ENCODE measurements at places on chromosomes 1 and 21. TPM values are rescaled to one million over a fixed set of nuclear protein-coding genes. Genes with fewer than 3 reads are reported as not detected.

- H3K4me3 ChIP-seq, result no peak overlapping the region
- H3K4me1 ChIP-seq, result peaks cover 26% of the 10 kb centered on the region
- DNase-seq, result peak; percentile 67
- no peaks in the 10 kb centered on the region for H3K36me3 ChIP-seq
- H3K27me3 ChIP-seq, result no peaks in the 10 kb centered on the region
- peak overlapping the region; percentile 3 for H3K27ac ChIP-seq
Observed at GRCh38 chr1:113783254-113784103, 24.2 kb upstream of the PHTF1 start.

Gene ATAD3C
- total RNA-seq, result 0.39 TPM

DNA sequence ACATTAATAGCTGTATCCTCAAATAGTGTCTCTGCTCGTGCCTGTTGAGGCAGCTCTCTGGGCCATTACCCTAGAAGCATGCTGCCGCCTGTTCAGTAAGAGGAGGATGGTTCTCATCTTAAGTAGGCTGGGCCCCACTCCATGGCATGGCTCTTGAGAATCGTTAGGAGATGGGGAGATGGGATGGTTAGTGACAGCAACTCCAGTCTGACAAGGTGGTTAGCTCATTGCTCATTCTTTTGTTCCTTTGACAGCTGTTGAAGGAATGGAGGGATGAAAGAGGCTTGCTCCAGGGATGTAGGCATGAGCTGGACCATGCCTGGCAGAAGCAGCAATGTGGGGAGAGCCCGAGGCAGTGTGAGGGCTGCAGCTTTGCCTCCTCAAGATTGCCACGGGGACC is 68.2 kb downstream of the MAP10 start:
- no peaks in the 10 kb centered on the region for H3K27me3 ChIP-seq
- H3K36me3 ChIP-seq, result no peaks in the 10 kb centered on the region
- H3K4me1 ChIP-seq, result no peaks in the 10 kb centered on the region
- H3K4me3 ChIP-seq, result no peak overlapping the region

DNA sequence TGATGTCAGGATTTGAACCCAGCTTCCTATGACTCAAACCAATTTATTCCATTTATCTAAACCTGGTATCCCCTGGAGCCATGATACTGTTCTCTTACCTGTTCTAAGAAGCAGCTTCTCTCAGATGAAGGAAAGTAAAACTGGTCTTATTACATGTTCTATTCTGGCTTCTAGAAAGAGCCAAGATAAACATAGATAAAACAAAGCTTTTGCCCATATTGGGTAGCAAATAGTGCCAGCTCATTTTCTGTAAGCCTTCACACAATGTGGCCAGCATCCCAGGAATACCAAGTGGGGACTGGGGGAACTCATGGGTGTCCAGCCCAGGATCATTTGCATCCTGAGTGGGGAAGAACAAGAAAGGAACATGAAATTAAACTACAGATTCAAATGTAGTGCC is 53.5 kb upstream of the EPHA8 start:
- no peaks in the 10 kb centered on the region for H3K27me3 ChIP-seq
- no peak overlapping the region for H3K27ac ChIP-seq

- H3K36me3 ChIP-seq, result no peaks in the 10 kb centered on the region
- no peak overlapping the region for H3K27ac ChIP-seq
Observed at GRCh38 chr1:89555550-89555949, 30.9 kb downstream of the LRRC8B start.

- no peak for DNase-seq
- no peak overlapping the region for H3K27ac ChIP-seq
- no peaks in the 10 kb centered on the region for H3K4me1 ChIP-seq
- H3K27me3 ChIP-seq, result no peaks in the 10 kb centered on the region
Observed at GRCh38 chr1:247079141-247079874, 697 bp upstream of the ZNF670 start.

DNA sequence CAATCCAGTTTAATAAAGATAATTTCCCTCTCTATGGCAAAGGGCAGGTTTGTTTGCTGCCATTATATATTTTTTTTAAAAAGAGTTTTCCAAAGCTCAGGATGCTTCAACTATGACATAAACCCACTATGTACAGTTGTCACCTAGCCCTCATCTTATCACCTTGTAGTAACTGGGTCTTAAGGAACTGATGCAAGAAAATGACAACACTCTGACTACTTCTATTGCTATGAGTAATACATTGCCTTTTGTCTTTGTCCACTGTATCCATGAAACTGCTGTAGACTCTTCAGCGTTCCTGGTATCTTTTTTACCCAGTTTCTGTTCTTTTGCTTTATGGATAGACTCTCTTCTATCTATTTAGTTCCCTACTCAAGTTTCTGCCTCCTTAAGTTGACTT is 586.5 kb downstream of the NEGR1 start:
- no peaks in the 10 kb centered on the region for H3K36me3 ChIP-seq
- no peak overlapping the region for H3K4me3 ChIP-seq
- no peak for DNase-seq
- H3K27ac ChIP-seq, result no peak overlapping the region
- H3K27me3 ChIP-seq, result no peaks in the 10 kb centered on the region
